Thymus (tissue), 14 donors: ENCODE measurements at places on chromosomes 12 and 14. TPM values are rescaled to one million over a fixed set of nuclear protein-coding genes. Genes with fewer than 3 reads are reported as not detected.

DNA sequence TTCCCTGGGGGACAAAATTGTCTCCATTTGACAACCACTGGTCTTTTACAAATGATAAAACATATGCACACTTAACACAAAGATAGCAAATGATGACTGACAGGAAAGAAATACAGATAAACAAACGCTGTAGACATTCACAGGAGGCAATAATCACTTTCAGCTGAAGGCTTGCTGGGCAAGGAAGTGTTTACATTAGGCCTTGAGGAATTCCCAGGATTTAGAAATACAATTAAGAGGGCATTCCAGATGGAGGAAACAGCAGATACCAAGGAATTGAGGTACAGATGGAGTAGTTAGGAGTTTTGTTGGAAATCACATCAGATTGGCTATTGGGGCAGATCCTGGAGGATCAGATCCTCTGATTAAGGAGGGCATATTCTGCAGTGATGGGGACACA, 93.9 kb downstream of the DYRK2 start:
- DNase-seq, result no peak

- no peak for DNase-seq
These were observed 67.0 kb downstream of the CRADD start for GRCh38 chr12:93743999-93744689.

- DNase-seq, result no peak
These were observed 1.6 kb downstream of the ADGRD1 start for GRCh38 chr12:130955238-130955816.

- no peak for DNase-seq
These were observed 45.9 kb downstream of the DYRK2 start for GRCh38 chr12:67694306-67694900.

- DNase-seq, result no peak
These were observed 31.9 kb downstream of the KCTD10 start for GRCh38 chr12:109445191-109445609.

The NAV3 gene
- 1.4 TPM for polyA plus RNA-seq

The TBX5 gene
- 0.02 TPM for polyA plus RNA-seq
